Psoas muscle (tissue), 8 donors: ENCODE measurements at places on chromosomes 12 and 14. TPM values are rescaled to one million over a fixed set of nuclear protein-coding genes. Genes with fewer than 3 reads are reported as not detected.

Gene APOF
- total RNA-seq: not detected

Gene HOXC4
- total RNA-seq: 4.7 TPM

Gene CD63
- 1,052 TPM for total RNA-seq

Gene FOXN4
- not detected for total RNA-seq

Gene ANKRD33
- total RNA-seq: not detected

Gene IL23A
- not detected for total RNA-seq

Gene C12orf60
- total RNA-seq: 2.1 TPM

Gene TAS2R31
- 0.34 TPM for total RNA-seq

Gene RD3L
- not detected for total RNA-seq

Gene REM2
- total RNA-seq: 0.34 TPM

Gene DIO2
- 27.1 TPM for total RNA-seq

Gene MANSC4
- not detected for total RNA-seq

Gene FBXW8
- total RNA-seq: 4.8 TPM

Gene UBR7
- total RNA-seq: 11.9 TPM

Gene PGF
- 7.9 TPM for total RNA-seq

Gene CEP170B
- total RNA-seq: 6.3 TPM

Gene RFLNA
- 7.8 TPM for total RNA-seq

Gene SERPINA10
- total RNA-seq: not detected

Gene TULP3
- 9.1 TPM for total RNA-seq

Gene ITGB7
- total RNA-seq: 0.40 TPM

Gene PPP2R3C
- total RNA-seq: 25.5 TPM

Gene OAS1
- 2.2 TPM for total RNA-seq

Gene RTL1
- not detected for total RNA-seq

Gene PTHLH
- total RNA-seq: not detected

Gene MYH6
- total RNA-seq: 138 TPM

Gene CD4
- 2.3 TPM for total RNA-seq

Gene MIP
- total RNA-seq: not detected

Gene DBX2
- not detected for total RNA-seq

Gene LTB4R
- 2.1 TPM for total RNA-seq

Gene GPR137C
- total RNA-seq: 1.6 TPM

Gene PRR4
- total RNA-seq: 1.9 TPM

Gene AVPR1A
- total RNA-seq: 1.6 TPM

Gene TMPRSS12
- total RNA-seq: not detected

Gene ANO4
- total RNA-seq: not detected

Gene GNB3
- total RNA-seq: 0.69 TPM

Gene EPYC
- not detected for total RNA-seq

Gene CFAP54
- not detected for total RNA-seq

Gene TBC1D30
- total RNA-seq: 0.58 TPM

Gene OR6C2
- not detected for total RNA-seq

Gene KLRB1
- 0.30 TPM for total RNA-seq

Gene TEX22
- total RNA-seq: 0.34 TPM

Gene NPAS3
- 0.39 TPM for total RNA-seq

Gene KRT74
- total RNA-seq: not detected

Gene RNASE2
- 0.78 TPM for total RNA-seq

Gene UTP20
- total RNA-seq: 8.9 TPM

Gene ZNF891
- total RNA-seq: 0.69 TPM
